ENCODE measurements at places on chromosomes 3 and 15.

- no peak for DNase-seq
Observed at GRCh38 chr3:9157651-9158362, 91.6 kb downstream of the SRGAP3 start.

DNA sequence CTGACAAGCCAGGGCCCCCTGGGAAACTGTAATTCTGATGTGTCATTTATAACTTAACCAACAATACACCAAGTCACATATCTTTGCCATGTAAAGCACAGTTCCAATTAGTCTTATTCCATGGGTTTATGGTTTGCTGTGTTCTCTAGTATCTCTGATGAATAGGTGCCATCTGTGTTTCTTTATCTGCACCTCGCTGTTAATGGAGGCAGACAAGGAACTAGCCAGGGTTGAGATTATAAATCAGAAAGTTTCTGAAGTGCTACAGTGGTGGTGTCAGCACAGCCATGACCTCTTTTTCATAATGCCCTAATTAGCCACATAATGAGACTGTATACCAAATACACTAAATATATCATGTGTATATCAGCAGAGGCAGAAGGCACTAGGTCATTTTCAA, 866.4 kb downstream of the PLOD2 start:
- DNase-seq, result no peak

DNA sequence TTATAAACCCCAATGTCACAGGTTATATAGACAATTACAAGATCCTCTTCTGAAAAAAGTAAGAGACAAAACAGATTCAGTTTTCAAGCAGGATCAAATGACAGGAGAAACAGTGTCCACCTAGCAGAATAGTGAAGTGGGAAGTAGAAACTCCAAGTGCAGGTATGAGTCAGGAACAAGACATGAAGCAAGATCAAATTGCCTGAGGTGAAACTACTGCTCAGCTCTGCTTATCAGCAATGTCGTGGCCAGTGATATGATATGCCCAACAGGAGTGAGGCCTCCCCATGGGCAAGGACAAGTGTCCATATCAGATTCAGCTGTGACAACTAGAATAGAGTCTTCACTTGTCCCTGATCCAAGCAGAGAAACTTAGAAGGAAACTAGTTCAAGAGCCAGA, 100.0 kb downstream of the ZMAT3 start:
- no peak for DNase-seq

DNA sequence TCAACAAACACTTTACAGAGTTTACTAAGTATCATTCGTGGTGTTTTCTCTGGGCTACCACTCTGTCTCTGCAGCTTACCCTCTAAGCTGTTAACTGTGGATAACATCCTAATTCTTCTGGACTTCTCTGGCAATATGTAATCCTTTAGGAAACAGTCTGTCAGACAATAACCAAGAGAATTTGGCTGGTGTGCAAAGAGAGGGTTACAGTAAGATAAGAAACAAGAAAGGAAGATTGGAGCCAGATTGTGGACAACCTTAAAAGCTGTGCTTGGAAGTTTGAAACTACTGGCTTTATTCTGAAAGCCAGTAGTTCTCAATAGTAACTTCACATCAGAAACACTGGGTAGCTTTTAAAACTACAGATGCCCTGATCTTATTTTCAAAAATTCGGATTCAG, 778 bp downstream of the ARL6 start:
- no peak for DNase-seq

- DNase-seq, result no peak
Observed at GRCh38 chr3:194471863-194472262, 14.9 kb downstream of the ATP13A3 start.

GRCh38 chr3:15535732-15536131, 14.2 kb upstream of the COLQ start:
- no peak for DNase-seq

- no peak for DNase-seq
Observed at GRCh38 chr3:106135451-106136160, 266.8 kb upstream of the CBLB start.
